K562 (cell line): ENCODE measurements at places on chromosomes 6 and 20. TPM values are rescaled to one million over a fixed set of nuclear protein-coding genes. Genes with fewer than 3 reads are reported as not detected.

GRCh38 chr6:121310495-121310894 lies 23.8 kb downstream of the TBC1D32 start:
- no peak overlapping the region for H3K4me3 ChIP-seq
- no peak overlapping the region for H3K27ac ChIP-seq
- no peaks in the 10 kb centered on the region; the same call in 2 of the 3 replicates for H3K36me3 ChIP-seq
- DNase-seq, result no peak

GRCh38 chr20:17061715-17062114 lies 165.1 kb upstream of the PCSK2 start:
- DNase-seq, result no peak
- H3K27ac ChIP-seq, result no peak overlapping the region
- H3K36me3 ChIP-seq, result no peaks in the 10 kb centered on the region

DNA sequence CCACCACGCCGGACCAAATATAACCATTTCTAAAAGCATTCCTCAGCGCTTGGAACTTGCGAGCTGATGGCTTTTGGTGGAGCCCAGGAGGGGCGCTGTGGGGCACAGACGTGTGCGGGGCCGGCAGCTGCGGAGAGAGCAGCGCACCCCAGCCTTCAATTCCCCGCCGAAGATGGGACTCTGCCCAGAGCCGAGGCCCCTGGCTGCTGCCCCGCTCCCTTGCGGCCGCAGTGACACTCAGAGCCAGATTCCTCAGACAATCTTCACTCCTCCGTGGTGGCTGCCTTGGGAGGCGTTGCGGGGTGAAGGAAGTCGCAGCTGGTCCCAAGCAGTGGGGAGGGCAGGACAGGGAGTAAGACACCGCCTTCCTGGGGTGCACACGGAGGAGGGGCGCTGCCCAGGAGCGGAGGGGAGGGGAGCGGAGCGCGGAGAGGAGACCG lies 87.7 kb downstream of the TMEM242 start:
- peaks cover 14% of the 10 kb centered on the region for H3K4me1 ChIP-seq
- no peak overlapping the region for H3K4me3 ChIP-seq
- no peak for DNase-seq
- no peak overlapping the region for H3K27ac ChIP-seq

DNA sequence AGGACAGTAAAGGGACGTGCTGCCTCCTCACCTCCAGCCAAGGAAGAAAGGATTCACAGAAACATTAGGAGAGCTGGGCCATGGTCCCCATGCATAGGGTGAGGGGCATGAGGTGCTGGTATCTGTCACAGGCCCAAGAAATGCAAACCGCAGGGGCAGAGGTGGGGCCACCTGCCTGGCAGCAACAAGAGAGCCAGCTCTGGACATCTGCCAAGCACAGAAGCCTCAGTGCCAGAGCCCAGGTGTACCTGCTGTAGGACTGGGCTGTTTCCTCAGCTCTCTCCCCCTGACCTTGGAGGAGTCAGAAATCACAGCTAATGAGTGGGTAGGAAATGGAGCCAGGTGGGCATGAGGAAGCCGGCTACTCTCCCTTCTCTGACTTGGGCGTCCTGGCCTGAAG lies 45.3 kb downstream of the SLC2A12 start:
- no peaks in the 10 kb centered on the region for H3K36me3 ChIP-seq
- peaks cover 5% of the 10 kb centered on the region; the same call in 1 of the 3 replicates for H3K4me1 ChIP-seq
- H3K27me3 ChIP-seq, result no peaks in the 10 kb centered on the region
- no peak overlapping the region for H3K27ac ChIP-seq
- no peak for DNase-seq
- no peak overlapping the region for H3K4me3 ChIP-seq

DNA sequence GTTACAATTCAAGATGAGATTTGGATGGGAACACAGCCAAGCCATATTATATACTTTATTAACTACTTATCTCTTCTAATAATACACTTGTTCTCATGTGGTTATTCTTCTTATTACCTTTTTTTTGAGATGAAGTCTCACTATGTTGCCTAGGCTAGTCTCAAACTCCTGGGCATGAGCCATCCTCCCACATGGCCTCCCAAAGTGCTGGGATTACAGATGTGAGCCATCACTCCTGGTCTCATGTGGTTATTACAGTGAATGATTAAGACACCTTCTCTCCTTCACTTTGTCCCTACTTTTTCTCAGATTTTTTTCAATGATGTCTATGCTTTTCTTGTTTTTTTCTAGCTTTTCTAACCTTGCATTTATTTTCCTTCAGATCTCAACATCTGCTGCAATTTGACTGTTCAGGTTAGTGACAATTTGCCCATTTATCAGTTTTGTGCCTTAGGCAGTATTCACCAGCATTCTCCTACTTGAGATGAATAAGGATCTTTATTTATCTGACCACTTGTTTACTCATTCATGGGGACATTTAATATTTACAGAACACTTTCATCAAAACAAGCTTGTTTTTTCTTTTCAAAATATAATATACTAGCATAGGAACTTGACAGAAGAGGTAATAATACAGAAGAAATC lies 105.7 kb downstream of the SLC16A10 start:
- no peak overlapping the region for H3K4me3 ChIP-seq
- no peak overlapping the region for H3K27ac ChIP-seq
- no peak for DNase-seq
- H3K36me3 ChIP-seq, result no peaks in the 10 kb centered on the region
- H3K27me3 ChIP-seq, result no peaks in the 10 kb centered on the region

The PHACTR1 gene
- 12.8 and 13.6 TPM in 2 replicates for polyA plus RNA-seq
